Cardiac fibroblast (primary cell): ENCODE measurements at places on chromosomes 4 and X.

GRCh38 chr4:107931775-107932321 is 499 bp downstream of the CYP2U1 start:
- DNase-seq: no peak

DNA sequence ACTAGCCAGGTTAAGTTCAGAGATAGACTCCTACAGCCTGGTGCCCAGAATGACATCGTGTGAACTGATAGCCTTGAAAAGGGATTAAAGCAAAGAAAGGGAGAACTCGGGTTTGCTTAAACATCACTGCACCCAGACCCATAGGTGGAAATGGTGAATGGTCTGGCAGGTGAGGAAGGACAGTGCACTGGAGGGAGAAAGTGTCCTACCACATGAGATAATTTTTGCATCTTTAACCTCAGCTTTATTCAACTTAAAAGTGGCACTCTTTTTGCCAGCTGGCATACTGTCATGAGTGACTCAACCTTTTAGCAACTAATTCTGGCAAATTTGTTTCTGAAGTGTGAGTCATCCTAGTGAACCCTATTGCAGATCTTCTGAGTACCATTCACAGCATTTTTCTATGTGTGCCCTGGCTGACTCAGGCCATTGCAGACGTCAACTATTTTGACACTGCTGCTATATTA is 53.0 kb upstream of the DAPP1 start:
- peak; percentile 92 for DNase-seq

GRCh38 chr4:27467351-27467750 is 606.7 kb downstream of the STIM2 start:
- DNase-seq: no peak

- DNase-seq: peak; percentile 18
Observed at GRCh38 chrX:31166416-31166815, 94.6 kb upstream of the FTHL17 start.

GRCh38 chr4:61296144-61296543 is 96.0 kb downstream of the ADGRL3 start:
- DNase-seq: no peak

GRCh38 chr4:110492522-110492921 is 16.6 kb downstream of the ENPEP start:
- no peak for DNase-seq

DNA sequence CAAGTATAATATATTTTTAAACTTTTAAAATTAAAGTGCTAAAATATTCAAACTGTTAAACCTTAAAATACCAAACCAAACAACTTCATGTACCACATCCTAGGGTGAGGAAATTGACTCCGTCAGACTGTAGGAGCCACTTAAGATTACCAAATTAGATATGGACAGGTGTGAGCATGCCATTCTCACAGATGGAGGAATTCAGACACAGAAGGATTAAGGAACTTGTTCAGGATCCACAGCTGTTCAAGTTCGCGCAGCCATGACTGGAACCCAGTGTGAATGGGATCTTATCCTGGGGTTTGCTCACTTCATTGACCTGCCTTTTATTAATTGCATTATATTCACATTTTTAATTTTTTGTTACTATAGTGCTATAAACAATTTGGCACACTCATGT is 224.9 kb upstream of the PCDH7 start:
- no peak for DNase-seq

GRCh38 chr4:3308691-3309090 is 15.9 kb downstream of the RGS12 start:
- no peak for DNase-seq

DNA sequence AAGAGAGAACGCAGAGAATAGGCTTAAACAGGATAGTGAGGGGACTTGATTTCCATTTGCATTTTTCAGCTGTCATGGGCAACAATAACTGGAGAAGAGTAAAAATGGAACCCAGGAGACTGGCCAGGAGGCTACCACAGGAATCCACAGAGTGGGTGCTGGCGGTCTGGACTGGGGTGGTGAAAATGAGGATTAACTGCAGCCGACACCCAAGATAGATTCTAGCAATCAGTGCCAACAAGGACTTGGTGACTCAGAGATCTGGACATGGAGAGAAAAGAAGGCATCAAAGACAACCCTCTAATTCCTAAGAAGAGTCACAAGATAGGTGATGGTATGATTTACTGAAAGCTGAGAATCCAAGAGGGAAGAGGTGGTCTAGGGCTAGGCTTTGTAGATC is 102.8 kb downstream of the ATP8A1 start:
- DNase-seq: no peak
